Stimulated activated CD4-positive, alpha-beta T cell treated with anti-CD3 and anti-CD28 coated beads, Interleukin-1b, Interleukin-23, amount 100 ng/mL, for 24 hours (primary cell): ENCODE measurements at places on chromosomes 1 and 21.

GRCh38 chr1:70353044-70353443 lies 1.5 kb downstream of the ANKRD13C start:
- no peak for DNase-seq

GRCh38 chr21:31873275-31873695 lies 465 bp downstream of the HUNK start:
- DNase-seq, result no peak

- no peak for DNase-seq
Observed at GRCh38 chr1:75132242-75132811, 1.9 kb upstream of the LHX8 start.

GRCh38 chr1:70485624-70486023 lies 74.6 kb downstream of the CTH start:
- no peak for DNase-seq

DNA sequence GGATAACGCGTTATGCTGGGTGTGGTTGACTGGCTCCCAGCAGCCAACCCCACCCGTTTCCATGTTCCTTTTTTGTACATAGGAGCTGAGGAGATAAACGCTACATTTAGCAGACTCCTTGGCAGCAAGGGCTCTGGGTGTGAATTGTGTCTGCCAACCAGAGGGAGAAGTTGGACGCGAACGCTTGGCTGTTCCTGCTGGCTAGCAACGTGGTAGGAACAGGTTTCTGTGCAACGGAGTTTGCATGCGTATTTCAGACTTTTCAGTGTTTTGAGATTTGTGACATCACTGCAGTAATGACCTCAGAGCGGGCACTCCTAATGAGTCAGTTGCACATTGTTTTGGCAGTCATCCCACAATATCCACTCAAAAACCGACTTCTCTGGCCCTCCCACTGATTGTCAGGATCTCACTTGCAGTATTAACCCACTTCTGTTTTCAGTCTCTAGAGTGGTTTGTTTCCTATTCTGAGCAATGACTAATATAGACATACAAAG lies 98.7 kb upstream of the RGS1 start:
- no peak for DNase-seq

DNA sequence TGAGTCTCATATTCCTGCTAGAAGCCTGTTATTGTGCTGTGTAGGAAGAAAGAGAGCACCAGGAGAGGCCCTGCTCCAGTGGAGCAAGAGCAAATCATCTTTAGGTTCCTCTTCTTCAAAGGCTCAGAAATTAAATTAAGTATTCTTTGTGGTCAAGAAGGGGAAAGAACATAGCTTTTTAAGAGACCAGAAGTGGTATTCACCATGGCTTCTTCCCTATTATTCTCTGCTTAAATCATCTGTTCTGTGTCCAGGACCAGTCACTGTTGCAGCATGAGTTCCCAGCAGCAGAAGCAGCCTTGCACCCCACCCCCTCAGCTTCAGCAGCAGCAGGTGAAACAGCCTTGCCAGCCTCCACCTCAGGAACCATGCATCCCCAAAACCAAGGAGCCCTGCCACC lies 1.1 kb downstream of the SPRR1B start:
- DNase-seq, result no peak

DNA sequence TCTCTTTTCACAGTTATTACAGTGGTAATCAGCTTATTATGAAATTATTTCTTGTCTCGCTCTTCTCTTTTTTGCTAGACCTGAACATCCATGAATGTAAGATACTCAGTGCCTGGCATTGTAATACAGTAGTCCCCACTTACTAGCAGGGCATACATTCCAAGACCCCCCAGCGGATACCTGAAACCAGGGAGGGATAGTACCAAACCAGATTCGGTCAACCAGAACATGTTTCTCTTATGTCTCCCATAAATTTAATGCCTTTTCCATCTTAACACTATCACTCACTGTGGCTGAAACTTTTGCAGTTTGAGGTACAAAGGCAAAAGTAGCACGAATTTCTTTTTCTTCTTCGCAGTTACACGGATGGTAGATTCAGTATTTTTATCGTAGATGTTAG lies 24.6 kb upstream of the B3GALT2 start:
- DNase-seq, result no peak

- no peak for DNase-seq
Observed at GRCh38 chr1:157274698-157275534, 136.7 kb upstream of the ETV3 start.

- no peak for DNase-seq
Observed at GRCh38 chr1:230785636-230786384, 38.6 kb downstream of the CAPN9 start.

DNA sequence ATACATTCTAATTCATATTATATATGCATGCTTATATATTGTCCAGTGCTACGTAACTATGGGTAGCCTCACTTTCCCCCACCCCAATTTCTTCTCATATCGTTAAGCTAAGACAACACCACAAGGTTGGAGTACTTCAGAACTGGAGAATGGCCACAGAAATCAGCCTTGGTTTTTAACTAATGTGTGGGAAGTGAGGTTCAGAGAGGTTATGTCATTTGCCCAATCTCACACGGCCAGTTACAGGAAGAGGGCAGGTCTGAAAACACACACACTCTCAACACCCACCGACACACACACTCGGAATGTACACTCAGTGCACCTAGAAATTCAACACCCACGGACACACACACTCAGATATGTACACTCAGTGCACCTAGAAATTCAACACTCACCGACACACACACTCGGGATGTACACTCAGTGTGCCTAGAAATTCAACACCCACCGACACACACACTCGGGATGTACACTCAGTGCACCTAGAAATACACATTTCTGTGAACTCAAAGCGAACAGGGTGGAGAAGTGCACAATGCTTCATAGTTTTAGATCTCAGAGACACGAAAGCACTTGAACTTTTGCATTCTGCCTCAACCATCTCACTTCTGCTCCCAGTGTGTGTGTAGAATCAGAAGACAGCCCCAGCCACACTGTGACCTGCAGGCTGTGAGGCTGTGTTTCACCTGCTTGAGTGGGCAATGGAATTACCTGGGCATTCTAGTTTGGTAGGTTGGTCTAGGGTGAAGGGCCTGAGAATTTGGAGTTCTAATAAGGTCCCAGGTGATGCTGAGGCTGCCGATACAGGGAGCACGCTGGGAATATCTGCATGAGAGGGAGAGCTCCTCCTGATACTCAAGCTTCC lies 170.4 kb downstream of the CLIC6 start:
- DNase-seq, result no peak

GRCh38 chr1:234091876-234092275 lies 187.4 kb downstream of the SLC35F3 start:
- DNase-seq, result no peak

DNA sequence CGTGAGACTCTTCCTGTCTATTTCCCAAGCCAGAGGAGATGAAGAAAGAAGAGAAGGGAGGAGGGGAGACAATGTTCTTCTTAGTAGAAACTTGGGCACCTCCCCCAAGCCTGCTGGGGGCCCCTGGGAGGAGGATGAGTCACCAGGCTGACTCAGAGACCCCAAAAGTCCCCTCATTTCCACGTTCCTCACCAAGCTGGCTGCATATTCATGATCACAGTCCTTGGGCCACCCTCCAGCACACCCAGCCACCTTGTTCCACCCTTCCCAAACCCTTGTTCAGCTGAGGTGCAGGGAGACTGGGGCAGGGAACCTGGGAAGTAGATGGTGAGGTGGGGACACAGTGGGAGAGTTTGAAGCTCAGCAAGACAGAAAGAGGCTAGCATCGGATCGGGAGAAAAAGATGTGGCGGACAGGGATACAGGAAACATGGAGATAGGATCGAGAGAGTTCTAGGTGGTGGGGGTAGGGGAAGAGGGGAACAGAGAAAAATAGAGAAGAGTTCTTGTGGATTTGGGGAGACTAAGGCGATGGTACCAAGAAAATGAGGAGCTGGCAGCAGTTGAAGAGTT lies 712 bp downstream of the RAB13 start:
- peak; percentile 47 for DNase-seq

DNA sequence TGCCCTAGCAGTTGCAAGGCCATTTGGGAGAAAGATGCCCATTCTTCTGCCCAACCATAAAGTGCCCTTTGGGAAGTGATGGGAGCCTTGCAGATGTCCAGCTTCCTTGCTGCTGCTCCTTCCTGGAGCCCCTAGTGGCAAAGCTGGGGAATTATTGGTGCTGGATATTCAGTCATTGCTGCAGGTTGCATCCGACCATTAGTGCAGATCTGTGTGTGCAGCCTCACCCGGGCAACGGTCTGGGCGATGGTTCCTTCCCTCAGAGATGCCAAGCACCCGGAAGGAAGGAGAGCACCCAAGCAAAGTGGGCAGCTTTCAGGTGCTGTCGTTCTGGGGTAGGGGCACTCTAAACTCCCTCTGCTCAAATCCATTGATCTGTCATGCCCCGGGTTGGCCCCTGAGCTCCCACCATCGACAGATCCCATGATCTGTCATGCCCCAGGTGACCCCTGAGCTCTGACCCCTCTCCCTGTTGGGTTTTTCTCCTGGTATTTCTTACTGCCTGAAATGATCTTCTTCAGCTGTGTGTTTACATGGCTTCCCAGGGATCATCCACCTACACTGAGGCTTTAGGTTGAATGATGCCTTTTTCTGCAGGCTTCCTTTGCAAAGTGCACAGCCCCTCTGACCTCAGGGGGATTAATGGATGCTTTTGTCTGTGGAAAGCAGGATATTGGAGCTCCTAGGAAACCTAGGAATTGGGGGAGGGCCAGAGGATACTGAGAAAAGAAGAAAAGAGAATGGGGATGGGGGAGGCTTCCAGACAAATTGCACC lies 467.5 kb downstream of the PTPRU start:
- DNase-seq, result no peak

- DNase-seq, result no peak
Observed at GRCh38 chr1:228190182-228190581, 17.7 kb upstream of the OBSCN start.

GRCh38 chr1:154845879-154846278 lies 24.2 kb downstream of the KCNN3 start:
- no peak for DNase-seq

GRCh38 chr1:15994590-15995351 lies 9.3 kb upstream of the SRARP start:
- no peak for DNase-seq

DNA sequence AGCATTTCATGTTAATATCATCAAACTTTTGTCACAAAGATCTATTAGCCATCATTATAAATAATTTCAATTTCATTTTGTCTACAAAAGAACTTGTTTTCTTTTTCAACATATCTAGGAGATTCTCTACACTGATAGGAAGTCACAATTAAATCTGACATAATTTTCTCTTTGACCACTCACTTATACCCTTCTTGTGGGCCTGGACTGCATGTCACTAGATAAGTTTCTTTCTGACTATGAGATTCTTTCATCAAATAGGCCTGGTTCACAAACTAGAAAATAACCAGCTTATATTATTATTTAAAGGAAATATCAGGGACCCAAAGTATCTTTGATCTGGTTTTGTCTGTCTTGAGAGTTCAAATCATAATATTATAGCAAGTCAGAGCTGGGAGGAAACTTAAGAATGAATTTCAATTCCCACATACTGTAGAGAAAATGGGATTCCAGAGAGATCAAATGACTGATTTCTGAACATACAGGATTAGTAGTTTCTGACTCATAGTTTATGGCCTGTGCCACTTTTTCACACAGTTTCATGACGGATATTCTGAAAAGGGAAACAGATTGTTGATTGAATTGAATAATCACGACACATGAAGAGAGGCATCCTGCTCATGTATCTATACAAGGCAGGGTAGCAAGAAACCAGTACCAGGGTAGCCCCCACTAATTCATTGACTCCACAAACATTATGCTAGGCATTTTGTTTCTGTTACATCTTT lies 355.8 kb downstream of the GPATCH2 start:
- DNase-seq, result no peak

DNA sequence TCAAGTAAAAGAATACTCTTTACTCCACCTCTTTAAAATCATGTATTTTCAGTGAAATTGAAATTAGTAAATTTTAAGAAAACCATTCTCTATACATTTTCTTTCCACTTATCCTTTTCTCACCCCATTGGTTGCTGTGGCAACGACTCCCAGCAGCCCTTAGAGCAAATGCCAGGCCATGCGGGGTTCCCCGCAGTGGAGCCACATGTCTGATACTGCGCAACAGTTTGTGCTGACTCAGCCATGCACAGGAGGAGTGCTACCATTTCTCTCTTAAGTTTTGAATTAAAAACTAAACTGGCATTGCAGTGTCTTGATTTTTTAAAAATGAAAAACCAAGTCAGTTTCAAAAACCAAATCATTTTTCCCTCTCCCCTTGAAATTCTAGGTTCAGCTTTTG lies 214.1 kb upstream of the L1TD1 start:
- no peak for DNase-seq

DNA sequence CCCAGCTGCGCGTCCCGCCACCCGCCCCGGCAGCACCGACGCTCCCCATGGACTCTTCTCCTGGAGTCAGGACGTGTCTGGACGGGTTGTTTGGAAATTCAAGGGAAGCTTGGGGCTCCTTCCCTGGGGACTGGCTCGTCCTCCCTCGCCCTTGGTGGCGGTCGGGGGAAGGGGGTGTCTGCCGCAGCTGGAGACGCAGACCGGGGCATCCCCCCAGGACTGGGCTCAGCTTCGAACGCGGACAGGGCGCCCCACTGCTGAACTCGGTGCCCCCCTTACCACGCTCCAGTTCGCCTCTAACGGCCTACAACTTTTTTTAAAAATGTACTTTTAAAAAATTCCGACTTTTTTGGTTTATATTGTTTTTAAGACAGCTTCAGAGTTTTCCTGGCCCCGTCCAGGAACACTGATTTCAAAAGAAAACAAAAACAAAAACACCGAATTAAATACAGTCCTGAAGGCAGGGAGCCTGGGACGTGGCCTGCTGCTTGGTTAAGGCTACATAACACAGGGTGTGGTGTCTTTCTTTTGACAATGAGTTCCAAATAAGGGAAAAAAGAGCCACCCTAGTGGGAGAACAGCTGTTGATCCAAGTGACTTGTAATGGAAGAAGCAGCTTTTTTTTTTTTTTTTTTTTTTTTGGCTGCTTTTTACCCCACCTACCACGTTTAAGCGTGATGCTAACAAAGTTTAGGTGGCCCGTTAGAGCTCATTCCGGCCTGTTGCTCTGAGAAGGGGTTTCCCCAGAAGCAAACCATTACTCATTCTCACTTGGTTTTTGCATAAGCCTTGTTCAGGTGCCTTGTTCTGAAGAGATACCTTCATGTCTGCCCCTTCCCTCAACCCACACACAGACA lies 862 bp upstream of the DIPK1A start:
- peak; percentile 50 for DNase-seq

GRCh38 chr1:194309697-194310096 lies 1123.3 kb upstream of the B3GALT2 start:
- DNase-seq, result no peak

GRCh38 chr1:172764378-172764777 lies 105.5 kb downstream of the FASLG start:
- no peak for DNase-seq

DNA sequence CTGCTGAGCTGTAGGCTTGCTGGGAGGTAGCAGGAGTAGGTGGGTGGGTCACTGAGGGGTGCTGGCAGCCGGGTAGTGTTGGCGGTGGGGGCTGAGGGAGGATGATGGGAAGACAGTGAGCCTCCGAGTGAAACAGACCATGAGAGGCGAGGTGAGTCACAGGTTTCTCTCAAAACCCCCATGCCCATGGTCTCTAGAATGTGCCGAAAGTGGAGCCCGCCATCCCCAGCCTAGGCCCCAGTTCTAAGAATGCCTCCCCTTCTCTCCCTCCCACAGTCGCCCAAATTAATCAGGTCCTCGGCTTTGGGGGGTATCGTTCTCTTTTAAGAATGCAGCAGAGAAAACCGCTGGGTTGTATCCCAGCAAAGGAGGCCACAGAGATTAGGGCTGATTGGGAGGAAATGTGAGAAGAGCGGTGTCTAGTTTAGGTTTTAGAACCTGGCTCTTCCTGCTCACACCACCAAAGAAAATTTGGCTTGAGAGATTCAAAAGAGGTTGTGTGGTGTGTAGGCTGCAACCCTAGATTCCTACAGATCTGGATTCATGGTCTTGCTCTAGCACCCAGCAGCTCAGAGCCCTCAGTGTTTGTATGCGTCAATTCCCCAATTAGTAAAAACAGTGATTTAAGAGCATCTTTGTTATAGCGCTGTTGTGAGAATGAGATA lies 27.7 kb upstream of the IL19 start:
- no peak for DNase-seq
